CD4-positive, alpha-beta T cell (primary cell): ENCODE measurements at places on chromosomes 3 and 15. TPM values are rescaled to one million over a fixed set of nuclear protein-coding genes. Genes with fewer than 3 reads are reported as not detected.

Gene RGMA
- not detected for total RNA-seq

- H3K27me3 ChIP-seq = peaks cover 6% of the 10 kb centered on the region
- no peak for DNase-seq
- H3K4me1 ChIP-seq = no peaks in the 10 kb centered on the region
- H3K4me3 ChIP-seq = no peak overlapping the region
These were observed 56.9 kb downstream of the ACAD9 start for GRCh38 chr3:128936341-128936740.

DNA sequence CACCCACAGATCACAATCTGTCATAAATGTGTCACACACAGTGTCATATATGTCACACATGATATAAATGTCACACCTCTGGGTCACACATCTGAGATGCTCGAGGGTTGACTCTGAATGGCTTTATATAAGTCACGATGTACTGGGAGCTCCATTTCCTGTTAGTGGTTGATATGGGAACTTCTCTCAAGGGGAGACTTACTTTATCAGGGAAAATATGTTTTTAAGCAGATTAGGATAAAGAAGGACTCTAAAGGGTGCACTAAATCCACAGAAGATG lies 83.9 kb upstream of the MEF2A start:
- no peak for DNase-seq
- no peaks in the 10 kb centered on the region for H3K36me3 ChIP-seq
- no peak overlapping the region for H3K4me3 ChIP-seq
- peaks cover 30% of the 10 kb centered on the region for H3K4me1 ChIP-seq

Gene ITIH4
- 40.4 TPM for total RNA-seq

Gene MAP6D1
- total RNA-seq = 1.6 TPM

GRCh38 chr3:171752329-171752728 lies 58.0 kb downstream of the PLD1 start:
- DNase-seq = no peak
- no peak overlapping the region for H3K4me3 ChIP-seq

DNA sequence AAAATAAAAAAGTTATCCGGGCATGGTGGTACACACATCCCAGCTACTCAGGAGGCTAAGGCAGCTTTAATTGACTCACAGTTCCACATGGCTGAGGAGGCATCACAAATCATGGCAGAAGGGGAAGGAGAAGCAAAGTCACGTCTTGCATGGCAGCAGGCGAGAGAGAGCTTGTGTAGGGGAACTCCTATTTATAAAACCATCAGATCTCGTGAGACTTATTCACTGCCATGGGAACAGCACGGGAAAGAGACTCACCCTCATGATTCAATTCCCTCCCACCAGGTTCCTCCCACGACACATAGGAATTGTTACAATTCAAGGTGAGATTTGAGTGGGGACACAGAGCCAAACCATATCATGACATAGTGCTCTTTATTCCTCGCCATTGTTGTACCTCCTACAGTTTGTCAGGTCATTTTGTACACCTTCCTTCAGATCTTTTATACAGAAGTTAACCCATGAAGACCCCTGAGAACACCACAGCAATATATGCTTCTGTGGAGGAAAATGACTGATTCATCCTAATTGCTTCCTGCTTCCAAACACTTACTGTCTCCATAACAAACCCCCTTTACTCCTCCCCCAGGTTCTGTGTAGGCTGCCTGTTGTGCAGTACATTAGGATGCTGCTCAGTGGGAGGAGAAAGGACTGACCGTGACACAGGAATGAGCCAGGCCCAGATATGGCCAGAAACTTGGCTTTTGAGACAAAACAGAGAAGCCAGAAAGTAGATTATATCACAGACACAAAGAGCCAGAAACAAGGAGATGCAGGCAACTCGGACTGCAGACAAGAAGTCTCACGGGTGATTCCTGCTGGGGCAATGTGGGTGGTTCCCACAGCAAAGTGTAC lies 67.9 kb upstream of the HEG1 start:
- no peaks in the 10 kb centered on the region for H3K36me3 ChIP-seq
- DNase-seq = no peak
- H3K27ac ChIP-seq = no peak overlapping the region
- no peaks in the 10 kb centered on the region for H3K27me3 ChIP-seq
- H3K4me1 ChIP-seq = peaks cover 32% of the 10 kb centered on the region
- H3K4me3 ChIP-seq = no peak overlapping the region

DNA sequence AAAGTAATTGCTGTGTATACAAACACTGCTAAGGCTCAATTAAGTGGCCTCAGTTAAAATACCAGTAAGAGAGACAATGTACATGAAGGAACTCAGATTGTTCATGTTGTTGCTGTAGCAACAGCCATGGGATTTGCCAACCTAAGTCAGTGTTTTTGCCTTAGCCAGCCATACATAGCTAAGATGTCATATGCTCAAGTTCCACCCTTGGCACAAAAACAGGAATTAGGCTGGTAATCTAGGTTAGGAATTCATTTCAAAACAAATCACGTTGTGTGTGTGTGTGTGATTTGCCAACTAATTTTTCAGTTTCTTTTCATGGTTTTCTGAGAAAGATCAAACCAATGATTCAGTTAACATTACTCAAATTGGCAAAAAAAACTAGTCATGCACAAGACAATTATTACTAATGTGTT lies 143.7 kb upstream of the KCNMB2 start:
- DNase-seq = no peak
- no peaks in the 10 kb centered on the region for H3K27me3 ChIP-seq
- no peaks in the 10 kb centered on the region for H3K4me1 ChIP-seq
- H3K4me3 ChIP-seq = no peak overlapping the region

GRCh38 chr15:87711026-87711425 lies 545.5 kb downstream of the NTRK3 start:
- no peaks in the 10 kb centered on the region for H3K27me3 ChIP-seq
- H3K4me3 ChIP-seq = no peak overlapping the region
- no peak overlapping the region for H3K27ac ChIP-seq
- H3K4me1 ChIP-seq = no peaks in the 10 kb centered on the region
- no peaks in the 10 kb centered on the region for H3K36me3 ChIP-seq
- DNase-seq = no peak

- DNase-seq = no peak
- peaks cover 3% of the 10 kb centered on the region for H3K27me3 ChIP-seq
- no peaks in the 10 kb centered on the region for H3K36me3 ChIP-seq
- no peak overlapping the region for H3K4me3 ChIP-seq
- peaks cover 5% of the 10 kb centered on the region for H3K4me1 ChIP-seq
- no peak overlapping the region for H3K27ac ChIP-seq
These were observed 98.8 kb downstream of the ZNF621 start for GRCh38 chr3:40623567-40623966.

- DNase-seq = no peak
- H3K4me3 ChIP-seq = no peak overlapping the region
- no peaks in the 10 kb centered on the region for H3K4me1 ChIP-seq
- no peak overlapping the region for H3K27ac ChIP-seq
These were observed 142.8 kb upstream of the PLSCR5 start for GRCh38 chr3:146747928-146748327.

Gene PAK6
- 0.36 TPM for total RNA-seq

Gene DPPA2
- total RNA-seq = not detected

DNA sequence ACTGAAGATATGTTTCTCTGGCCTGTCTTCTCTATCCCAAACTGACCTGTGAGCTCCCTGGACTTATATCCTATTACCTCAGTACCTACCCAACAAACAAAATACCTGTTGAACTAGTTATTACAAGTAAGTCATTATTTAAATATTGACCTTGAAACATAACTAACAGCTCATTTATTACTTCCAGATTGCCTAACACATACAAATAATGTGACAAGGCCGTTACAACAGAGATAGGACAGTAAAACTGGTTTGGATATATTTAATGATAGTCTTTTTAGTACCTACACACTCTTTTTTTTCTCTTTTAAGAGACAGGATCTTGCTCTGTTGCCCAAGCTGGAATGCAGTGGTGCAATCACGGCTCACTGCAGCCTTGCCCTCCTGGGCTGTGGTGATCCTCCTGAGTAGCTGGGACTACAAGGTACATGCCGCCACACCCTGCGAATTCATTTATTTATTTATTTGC lies 145.0 kb downstream of the ADAM10 start:
- H3K36me3 ChIP-seq = peaks cover 19% of the 10 kb centered on the region
- no peaks in the 10 kb centered on the region for H3K4me1 ChIP-seq
- DNase-seq = no peak
- no peaks in the 10 kb centered on the region for H3K27me3 ChIP-seq
- H3K27ac ChIP-seq = no peak overlapping the region

Gene MASP1
- not detected for total RNA-seq

Gene IQCF5
- total RNA-seq = not detected

Gene GTF2A2
- total RNA-seq = 44.6 TPM

- H3K27me3 ChIP-seq = no peaks in the 10 kb centered on the region
- no peaks in the 10 kb centered on the region for H3K4me1 ChIP-seq
- no peaks in the 10 kb centered on the region for H3K36me3 ChIP-seq
- no peak overlapping the region for H3K4me3 ChIP-seq
- DNase-seq = no peak
These were observed 56.7 kb downstream of the PLS1 start for GRCh38 chr3:142652826-142653292.
